ENCODE measurements at places on chromosomes 6 and 20.
A peak's percentile ranks its signal among the peaks of the same experiment; 100 is the strongest.

DNA sequence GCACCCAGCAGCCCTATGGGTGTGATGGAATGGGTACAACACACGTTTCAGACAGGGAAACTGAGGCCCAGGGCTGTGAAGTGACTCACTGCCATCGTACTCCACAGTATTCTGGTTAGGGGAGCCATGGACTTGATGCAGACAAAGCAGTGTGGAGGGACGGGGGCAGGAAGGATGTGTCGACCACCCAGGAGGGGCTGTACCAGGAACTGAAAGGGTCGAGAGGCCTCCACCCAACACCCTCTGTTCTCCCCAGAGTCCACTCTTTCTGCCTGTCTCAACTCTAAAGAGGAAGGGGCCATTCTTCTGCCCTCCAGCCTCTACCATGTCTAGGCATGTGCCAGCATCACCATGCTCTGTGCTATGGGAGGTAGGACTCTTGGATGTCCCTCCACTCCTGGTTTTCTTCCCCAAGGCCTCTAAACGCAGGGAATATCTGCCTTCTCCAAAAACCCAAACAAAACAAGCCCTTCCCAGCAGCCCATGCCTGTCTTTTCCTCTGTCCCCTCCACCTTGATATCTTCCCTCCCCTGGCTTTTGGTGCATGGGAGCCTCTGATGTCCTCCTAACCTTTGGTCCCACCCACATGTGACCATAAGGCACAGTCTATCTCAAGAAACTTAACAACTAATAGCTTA lies 7.4 kb downstream of the SLC22A1 start:
- no peak for DNase-seq

- DNase-seq: no peak
These were observed 397.8 kb downstream of the KIF16B start for GRCh38 chr20:16175322-16175961.

DNA sequence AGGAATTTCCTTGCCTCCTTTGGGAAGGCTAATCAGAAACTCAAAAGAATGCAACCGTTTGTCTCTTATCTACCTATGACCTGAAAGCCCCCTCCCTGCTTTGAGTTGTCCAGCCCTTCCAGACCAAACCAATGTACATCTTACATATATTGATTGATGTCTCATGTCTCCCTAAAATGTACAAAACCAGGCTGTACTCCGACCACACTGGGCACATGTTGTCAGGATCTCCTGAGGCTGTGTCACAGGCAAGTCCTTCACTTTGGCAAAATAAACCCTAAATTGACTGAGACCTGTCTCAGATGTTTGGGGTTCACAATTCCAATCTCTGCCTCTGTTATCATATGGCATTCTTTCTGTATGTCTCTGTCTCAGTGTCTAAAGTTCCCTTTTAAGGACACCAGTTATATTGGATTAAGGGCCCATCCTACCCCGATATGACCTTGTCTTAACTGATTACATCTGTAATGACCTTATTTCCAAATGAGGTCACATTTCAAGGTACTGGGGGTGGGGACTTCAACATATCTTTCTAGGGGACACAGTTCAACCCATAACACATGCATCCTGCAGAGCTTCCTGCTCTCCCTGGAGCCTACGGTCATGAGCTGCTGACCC lies 513.5 kb upstream of the JARID2 start:
- DNase-seq: no peak

DNA sequence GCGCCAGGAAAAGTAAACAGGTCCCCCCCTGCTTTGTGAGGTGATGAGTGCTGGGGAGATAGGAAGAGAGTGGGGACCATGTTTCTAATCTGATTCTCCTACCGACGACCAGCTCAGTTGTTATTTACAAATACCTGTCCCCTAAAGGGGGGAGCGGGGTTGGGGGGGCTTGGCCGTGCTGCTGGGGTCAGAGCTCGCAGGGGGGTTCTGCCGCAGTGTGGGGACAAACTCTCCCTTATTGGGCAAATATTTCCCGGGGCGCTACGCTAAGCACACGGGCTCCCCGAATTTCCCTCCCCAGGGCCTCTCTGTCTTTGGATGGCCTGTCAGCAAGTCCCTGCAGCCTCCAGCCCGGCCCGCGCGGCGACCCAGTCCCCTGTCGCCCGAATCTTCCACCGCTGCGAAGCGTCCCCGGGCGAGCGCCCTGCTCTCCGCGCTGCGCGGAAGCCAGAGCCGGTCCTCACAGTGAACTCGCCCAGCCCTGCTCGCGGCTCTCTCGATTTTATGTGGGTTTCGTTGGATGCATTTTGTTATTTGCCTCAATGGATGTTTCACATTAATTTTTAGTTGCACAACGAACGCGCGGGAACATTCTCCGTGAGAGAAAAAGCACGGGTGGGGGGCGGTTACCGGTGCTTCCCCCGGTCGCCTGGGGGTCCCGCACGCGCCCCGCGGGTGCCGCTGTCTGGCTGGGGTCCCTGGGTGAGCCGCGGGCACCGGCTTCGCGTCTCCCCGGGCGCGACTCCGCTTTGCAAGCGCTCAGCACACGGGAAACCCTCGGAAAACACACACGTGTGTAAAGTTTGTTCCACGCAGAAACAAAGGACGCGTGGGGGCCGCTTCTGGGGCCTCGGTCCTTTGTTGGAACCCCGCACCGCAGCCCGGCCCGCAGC lies 1.5 kb upstream of the STX16 start:
- peak; percentile 72 for DNase-seq

DNA sequence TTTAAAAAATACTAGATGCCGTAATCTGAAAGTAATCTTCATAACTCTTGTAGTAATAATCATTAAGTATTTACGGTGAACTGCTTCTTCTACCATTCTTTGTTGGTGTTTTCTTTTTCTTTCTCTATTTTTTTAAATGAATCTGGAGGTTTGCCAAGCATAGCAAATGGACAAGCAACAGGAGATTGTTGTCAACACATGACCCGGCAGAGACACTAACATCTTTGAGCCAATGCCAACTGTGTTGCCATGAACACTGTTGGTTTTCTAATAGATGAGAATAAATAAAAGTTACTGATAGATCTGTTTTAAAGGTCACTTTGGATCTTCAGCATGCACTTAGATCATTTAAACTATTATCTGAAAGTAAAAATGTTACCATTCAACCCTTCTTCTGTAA lies 523.6 kb upstream of the EYS start:
- no peak for DNase-seq

- DNase-seq: no peak
These were observed 135.3 kb upstream of the RREB1 start for GRCh38 chr6:6972456-6972855.

DNA sequence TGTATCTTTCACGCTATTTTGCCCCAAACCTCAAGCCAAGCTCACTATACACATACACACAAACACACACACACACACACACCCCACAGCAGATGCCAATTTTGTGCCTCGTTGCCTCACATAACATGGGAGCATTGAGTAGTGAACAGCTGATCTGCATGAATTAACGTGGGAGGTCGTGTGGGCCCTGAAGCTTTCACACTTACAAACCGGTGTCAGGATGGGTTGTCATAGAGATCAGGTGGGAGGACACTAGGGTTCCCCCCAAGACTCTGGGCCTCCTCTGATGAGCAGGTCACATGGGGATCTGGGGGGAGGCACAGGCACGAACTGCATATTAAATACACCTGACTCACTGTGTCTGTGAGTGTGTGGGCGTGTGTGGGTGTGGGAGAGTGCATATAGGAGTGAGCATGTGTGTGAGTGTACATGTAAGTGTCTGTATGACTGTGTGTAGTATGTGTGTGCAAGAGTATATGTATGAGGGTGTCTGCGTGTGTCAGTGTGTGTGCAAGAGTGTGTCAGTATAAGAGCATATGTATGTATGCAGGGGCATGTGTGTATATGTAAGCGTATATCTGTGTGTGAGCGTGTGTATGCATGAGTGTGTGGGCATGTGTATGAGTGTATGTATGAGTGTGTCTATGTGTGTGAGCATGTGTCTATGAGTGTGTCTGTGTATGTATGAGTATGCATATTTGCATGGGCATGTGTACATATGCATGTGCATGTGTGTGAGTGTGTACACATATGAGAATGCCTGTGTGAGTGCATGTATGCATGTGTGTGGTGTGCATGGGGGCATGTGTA lies 370.4 kb downstream of the PREX1 start:
- DNase-seq: no peak

DNA sequence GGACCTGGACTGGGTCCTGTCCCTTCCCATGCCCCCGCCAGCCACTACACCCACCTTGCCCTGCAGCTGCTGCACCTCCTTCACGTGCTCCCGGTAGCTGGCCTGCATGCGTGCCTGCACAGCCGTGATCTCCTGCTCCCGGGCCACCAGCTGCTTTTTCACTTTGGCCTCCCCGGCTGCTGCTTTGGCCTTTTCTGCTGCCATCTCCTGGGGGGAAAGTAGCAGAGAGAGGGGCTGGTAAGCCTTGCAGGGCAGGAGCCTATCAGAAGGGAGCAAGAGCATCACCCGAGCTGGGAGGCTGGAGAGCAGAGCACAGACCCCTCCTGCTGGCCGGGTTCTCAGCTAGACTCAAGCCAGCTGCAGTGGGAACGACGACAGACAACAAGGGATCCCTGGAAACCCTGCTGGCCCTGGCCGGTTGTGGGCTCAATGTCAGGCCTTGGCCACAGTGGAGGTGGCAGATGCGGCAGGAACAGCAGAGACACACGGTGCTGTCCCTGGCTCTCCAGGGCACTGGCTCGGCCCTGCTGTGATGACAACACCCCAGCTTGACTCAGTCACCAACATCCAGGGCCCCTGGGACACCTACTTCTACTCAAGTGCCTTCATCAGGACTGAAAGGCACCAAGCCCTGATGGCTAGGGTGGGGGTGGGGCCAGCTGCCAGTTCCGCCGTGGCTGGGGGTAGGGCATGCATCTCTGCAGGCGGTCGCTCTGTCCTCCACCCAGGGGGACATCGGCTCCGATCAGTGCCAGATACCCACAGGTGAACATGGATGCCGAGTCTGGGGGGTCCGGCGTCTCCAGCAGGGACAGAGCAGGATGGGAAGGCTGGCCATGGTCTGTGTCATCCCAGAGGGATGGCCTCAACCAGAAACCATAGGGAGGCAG lies 45.3 kb downstream of the RRBP1 start:
- DNase-seq: no peak

DNA sequence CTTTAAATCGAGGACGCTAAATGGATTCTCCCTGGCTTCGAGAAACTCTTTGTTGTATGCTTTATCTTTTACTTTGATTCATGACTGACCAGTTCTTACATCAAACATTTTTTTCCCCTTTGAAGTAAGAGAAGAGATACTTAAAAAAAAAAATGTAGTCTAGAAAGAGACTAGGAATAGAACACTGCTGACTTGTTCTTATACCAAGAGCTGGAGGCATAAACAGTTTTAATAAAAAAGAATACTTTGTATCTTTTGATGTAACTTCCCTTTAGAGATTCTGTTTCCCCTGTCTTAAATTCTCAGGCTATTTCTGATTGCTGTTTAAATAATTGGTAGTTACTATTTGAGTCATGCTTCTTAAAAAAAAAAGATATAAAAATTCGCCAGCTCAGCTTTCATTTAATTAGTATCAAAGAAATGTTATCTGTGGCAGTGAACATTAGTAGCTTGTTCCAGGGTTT lies 4.8 kb downstream of the ASXL1 start:
- no peak for DNase-seq

GRCh38 chr6:53119772-53120409 lies 28.8 kb downstream of the GCM1 start:
- no peak for DNase-seq

DNA sequence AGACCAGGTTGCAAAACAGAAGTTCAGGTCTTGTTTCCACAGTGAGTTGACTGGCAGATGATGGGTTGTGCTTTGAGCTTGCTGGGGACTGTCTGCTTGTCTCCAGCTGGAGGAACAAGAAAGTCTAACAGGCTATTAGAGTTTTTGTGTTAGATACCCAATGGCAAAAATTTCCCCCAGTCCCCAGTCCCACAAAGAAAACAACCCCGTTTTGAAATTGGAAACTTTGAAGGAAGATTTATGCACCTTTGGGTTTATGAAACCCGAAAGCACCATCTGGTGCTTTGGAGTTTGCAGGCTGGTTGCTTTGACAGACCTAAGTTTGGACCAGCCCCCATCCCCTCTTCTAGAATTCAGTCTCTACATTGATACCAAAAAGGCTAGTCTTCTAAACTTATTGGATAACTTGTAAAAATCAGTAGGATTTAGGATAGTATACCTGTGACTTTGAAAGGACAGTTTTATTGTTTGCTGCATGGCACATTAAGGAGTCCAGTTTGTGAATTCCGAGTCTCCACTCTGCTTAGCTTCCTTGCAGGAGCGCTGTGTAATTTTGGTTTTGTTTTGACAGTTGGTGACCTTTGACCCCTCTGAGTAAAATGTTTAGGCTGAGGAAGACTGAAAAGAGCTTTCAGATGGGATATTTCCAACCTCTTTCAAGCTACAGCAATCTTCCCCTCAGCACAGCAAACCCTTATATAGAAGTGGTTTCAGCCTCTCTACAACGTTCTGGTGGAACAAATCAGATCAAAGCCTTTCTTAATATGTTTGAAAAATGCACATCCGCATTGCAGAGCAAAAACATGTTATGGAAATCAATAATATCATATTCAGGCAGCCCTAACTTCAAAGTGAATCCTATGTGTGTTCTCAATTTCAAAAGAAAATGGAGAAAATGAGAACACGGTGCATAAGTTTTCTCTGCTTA lies 25.5 kb upstream of the PRL start:
- no peak for DNase-seq

DNA sequence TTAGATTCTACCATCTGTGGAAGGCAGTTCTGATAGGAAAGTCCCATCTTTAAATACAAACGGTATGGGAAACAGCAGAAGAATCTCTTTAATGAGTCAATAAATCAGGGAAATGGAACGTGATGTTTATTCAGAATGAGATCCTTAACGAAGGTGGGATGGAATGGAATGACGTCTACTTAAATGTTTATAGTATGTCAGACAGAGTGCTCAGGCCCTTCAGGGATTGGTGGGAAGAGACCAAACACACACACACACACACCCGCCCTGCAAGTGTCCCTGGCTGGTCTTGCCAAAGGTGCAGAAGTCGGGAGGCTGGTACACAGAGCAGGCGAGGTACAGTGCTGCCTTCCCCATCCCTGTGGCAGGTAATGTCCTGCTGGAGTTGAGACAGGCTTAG lies 164.0 kb downstream of the FARS2 start:
- no peak for DNase-seq

DNA sequence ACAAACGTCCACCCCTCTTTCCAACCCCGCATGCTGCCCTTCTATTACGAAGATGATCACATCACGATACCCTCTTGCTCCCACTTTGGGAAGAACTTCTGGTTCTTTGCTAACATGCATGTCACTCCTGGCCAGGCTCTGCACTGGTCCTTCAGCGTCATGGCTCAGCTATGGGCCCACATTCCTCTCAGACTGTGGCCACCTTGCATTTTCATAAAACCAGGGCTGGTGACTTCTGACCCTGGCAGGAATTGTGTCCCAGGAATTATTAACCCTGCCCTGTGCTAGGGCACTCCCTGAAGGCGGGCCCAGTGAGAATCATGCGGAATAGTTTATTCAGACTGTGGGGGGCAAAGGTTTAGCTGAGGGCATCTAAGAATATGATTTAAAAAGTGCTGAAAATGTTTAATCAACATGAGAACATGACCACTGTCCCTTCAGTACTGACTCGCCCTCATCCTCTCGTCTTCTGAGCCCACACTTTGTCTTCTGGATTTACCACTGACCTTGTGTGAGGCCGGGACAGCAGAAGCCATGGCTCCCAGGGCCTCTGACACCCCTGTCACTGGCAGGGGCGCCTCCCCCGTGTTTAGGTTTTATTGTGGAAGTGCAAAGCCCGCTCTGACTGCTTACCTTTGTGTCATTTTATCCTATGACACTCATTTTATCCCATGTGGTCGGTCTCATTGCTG lies 38.1 kb upstream of the THBS2 start:
- no peak for DNase-seq

GRCh38 chr20:37758332-37758731 lies 64.5 kb downstream of the CTNNBL1 start:
- no peak for DNase-seq
